ENCODE measurements at places on chromosomes 6 and 20.

GRCh38 chr20:4810426-4811019, 88.8 kb downstream of the PRND start:
- DNase-seq = no peak

GRCh38 chr6:34292954-34293353, 44.1 kb upstream of the SMIM29 start:
- DNase-seq = no peak

DNA sequence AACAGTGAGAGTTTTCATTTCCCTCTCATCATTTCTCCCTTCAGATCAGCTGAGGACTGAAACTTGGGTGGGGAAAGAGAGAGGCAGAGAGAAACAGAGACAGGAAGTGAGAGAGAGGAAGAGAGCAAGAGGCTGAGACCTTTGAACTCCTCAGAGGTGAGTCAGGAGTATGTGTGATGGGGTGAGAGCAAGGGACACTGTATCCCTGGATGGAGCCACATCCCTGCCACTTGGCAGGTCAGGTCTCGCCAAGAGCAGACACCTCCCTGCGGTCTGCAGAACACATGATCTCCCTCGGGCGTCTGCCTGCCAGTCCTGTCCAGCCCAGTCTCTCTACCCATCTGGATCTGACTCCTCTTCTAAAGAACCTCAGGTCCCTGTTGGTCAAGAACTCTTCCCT, 62.7 kb upstream of the SYNDIG1 start:
- no peak for DNase-seq

DNA sequence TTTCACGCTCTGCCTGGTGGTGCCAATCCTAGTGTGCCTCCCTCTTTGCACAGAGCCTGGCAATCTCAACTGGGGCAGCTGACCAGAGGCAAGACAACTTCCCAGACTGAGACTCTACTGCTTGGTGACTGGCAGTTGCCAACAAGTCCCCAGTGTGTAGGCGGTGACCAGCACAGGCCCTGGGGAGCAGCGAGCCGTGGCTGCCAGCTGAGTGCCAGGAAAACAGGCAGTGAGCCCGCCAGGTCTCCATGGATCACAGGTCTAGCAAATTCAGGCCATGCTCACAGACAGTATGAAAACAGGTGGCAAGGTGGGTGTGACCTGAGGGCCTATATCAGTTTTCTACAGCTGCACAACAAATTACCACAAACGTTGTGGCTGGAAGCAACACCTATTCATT, 289.9 kb downstream of the KIF16B start:
- DNase-seq = no peak

DNA sequence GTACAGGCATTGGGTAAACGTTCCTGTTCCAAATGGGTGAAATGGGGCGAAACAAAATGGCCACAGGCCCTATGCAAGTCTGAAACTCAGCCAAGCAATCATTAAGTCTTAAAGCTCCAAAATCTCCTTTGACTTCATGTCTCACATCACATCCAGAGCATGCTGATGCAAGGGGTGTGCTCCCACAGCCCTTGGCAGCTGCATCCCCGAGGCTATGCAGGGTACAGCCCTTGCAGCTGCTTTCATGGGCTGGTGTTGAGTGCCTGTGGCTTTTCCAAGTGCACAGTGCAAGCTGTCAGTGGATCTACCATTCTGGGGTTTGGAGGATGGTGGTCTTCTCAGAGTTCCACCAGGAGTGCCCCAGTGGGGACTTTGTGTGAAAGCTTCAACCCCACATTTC, 270.0 kb upstream of the CDYL start:
- DNase-seq = no peak

- no peak for DNase-seq
Measured at GRCh38 chr6:35496841-35497570, at the start of gene TEAD3. Gene TEAD3 (minus strand): TSS chr6:35497079.

GRCh38 chr20:63280929-63281545, 8.4 kb downstream of the ARFGAP1 start:
- no peak for DNase-seq

- DNase-seq = no peak
Measured at GRCh38 chr6:100504786-100505737, 40.3 kb upstream of the SIM1 start.

DNA sequence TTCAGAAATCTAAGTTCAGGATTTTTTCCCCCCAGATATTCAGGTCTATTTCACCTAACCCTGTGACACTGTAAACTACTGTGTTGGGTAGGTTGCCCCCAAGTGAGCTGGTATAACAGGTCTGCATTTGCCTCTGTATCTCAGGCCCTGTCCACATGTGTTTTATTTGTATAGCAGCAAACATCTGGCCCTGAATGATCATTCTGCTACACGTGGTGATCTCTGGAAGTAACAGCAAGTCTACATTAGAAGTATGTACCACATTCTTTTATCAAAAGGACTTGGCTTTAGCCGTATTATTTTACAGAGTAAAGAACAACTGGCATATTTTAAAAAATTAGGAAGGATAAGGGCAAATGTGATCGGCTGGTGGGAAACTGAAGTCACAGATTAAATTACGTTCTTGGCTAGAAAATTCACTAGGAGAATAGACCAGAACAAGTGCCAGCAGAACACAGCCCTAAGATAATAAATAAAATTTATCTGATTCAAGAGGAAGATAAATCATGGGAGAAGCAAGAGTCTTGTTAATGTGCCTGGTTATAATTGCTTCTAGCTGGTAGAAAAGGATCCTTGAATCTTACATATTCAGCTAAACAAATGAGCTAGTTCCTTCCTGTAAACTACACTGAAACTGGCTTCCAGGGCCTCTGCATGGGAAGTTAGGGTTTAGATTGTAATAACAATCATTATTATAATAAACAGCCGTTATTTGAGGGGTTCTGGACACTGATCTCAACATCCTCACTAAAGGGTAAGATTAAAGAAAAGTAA, 192.1 kb downstream of the SAMD5 start:
- DNase-seq = no peak

GRCh38 chr6:80437221-80437620, 330.8 kb downstream of the BCKDHB start:
- no peak for DNase-seq

DNA sequence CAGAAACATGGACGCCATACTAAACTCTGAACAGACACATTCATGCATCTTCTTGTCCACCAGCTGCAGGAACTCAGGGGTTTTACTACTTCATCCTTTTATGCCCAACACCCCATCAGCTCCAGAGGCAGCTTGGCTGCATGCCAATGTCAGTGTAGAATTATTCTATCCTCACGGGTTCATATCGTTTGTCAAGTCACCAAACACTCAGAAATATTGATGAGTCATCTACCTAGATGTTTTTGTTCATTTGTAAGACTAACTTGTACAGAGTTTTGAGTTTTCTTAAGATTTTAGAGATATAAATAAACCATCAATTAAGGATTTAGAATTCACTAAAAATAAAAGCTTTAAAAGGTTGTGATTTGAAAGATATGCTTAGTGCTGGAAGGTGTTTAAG, 590.7 kb upstream of the FLRT3 start:
- DNase-seq = no peak

- DNase-seq = no peak
Measured at GRCh38 chr20:46251211-46251673, 57.1 kb downstream of the CDH22 start.

DNA sequence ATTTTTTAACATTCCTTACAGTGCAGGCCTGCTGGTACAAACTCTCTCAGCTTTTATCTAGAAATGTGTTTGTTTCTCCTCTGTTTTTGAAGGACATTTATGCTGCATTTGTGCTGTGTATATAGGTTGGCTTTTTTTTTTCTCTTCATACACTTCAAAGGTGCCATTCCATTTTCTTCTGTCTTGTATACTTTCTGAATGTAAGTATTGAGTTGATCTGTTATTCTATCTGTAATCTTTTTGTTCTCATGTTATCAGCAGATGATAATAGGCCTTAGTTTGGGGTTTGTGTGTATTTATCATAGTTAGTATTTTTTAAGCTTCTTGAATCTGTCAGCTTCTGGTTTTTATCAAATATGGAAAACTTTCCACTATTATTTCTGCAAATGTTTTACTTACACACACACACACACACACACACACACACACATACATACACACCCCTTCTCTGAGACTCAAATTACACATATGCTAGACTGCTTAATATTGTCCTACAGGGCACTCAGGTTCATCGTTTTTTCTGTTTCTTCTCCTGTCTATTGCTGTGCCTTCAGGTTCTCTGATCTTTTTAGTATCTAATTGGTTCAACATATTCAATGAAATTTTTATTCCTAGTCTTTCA, 74.6 kb downstream of the RPP40 start:
- no peak for DNase-seq
